Activated T-helper 1 cell treated with anti-CD3 and anti-CD28 coated beads, Interleukin-2, amount 50 U/mL, for 16 hours (primary cell): ENCODE measurements at places on chromosomes 3 and 15.

GRCh38 chr15:65930134-65930533, 60.8 kb downstream of the RAB11A start:
- DNase-seq = no peak

- no peak for DNase-seq
Measured at GRCh38 chr15:86875067-86875466, 795.4 kb downstream of the AGBL1 start.

GRCh38 chr3:112007633-112008032, 8.9 kb downstream of the TAGLN3 start:
- DNase-seq = no peak

DNA sequence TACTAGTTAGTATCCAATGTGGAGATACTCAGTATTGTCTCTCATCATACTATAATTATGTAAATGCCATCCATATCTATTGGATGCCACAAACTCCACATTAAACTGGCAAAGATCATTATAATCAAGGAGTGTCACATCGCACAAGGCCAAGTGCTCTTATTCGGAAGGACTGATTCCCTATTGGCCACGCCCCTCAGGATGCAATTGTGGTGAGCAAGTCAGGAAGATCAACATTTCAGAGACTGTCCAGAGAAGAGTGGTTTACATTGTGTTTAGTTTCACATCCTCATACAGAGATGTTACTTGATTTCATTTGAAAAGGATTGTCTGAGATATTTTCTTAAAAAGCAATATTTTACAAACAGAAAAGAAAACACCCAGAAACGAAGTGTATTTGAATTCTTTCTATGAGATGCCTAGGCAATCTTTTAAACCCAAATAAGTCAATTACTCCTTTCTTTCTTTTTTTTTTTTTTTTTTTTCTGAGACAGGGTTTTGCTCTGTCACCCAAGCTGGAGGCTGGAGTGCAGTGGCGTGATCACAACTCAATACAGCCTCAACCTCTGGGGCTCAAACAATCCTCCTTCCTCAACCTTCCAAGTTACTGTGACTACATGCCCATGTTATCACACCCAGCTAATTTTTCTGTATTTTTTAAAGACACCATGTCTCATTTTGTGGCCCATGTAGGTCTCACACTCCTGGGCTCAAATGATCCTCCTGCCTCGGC, 369.1 kb downstream of the RBMS3 start:
- no peak for DNase-seq

GRCh38 chr15:32649342-32649741, 7.8 kb downstream of the SCG5 start:
- no peak for DNase-seq

DNA sequence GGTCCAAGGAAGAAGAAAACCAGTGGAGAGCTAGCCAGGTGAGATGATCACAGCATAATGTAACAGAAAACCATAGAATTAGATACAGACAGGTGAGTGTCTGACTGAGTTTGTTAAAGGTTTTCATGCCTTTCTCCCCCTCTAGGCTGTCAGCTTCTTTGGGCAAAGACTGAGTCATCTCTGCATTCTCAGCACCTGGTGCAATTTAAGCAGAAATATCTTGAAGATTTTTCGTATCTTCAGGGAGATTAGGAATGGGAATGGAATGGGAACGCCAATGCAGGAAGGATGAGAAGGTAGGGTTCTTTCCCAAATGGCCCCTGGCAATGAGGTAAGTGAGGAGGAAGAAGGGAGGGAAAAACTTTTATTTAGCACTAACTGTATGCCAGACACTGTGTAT, 122.0 kb upstream of the SLC7A14 start:
- no peak for DNase-seq

- peak; percentile 62 for DNase-seq
Measured at GRCh38 chr3:120093911-120094775, at the start of gene GSK3B. TSS of gene GSK3B (minus strand) at chr3:120094447. CDS start at chr3:120093434, 1,013 bp downstream.

DNA sequence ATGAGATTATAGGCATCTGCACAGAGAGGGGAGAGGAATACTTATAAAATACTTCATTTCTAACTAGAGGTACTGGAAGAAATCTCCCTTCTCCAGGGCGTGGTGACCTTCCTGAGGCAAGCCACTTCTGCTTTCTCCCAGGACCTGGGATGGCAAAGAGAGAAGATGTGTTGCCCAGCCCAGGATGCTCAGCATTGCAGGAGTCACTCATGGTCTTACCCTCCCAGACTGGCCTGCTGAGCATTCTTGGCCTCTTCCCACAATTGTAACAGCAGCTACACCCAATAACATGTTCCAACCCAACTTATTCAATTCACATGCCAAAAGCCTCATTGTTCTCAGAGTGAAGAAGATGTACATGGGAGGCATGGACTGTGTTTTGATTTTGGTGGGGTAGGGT, 37.9 kb downstream of the IL20RB start:
- DNase-seq = no peak

GRCh38 chr3:32208447-32208846, 30.0 kb upstream of the CMTM8 start:
- DNase-seq = no peak

DNA sequence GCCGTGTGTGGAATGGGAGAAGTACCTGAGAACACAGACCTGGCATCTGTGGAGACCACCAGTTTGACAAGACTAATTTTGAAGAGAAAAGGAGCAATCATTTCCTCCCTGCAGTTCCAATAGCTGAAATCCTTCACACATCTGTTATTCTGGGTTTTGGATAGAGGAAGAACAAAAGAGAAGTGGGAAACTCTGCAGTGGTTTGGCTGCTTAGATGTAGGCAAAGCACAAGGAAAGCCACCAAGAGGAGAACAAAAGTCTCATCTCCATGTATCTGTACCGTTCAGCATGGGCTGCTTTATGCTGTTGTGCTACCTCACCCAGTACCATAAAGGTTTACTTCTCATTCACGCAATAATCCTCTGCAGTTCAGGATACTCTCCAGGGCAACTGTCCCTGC, 153.1 kb upstream of the COL8A1 start:
- no peak for DNase-seq

DNA sequence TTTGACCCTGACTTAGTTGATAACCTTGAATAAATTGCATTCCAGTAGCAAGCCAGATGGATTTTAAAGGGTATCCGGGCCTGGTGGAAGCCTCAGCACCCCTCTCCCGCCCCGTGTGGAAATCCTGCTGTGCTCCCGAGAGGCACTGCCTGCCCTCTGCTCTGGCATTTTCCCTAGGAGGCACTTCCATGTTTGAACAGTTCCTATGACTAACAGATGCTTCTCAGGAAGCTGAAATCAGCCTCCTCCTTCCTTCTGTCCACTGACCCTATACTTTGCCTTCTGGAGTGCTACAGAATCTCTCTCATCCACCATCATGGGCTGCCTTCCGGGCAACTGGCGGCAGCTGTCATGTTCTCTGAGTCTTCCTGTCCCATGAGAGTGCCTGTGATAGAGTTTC, 90.8 kb downstream of the GABRG3 start:
- DNase-seq = no peak

DNA sequence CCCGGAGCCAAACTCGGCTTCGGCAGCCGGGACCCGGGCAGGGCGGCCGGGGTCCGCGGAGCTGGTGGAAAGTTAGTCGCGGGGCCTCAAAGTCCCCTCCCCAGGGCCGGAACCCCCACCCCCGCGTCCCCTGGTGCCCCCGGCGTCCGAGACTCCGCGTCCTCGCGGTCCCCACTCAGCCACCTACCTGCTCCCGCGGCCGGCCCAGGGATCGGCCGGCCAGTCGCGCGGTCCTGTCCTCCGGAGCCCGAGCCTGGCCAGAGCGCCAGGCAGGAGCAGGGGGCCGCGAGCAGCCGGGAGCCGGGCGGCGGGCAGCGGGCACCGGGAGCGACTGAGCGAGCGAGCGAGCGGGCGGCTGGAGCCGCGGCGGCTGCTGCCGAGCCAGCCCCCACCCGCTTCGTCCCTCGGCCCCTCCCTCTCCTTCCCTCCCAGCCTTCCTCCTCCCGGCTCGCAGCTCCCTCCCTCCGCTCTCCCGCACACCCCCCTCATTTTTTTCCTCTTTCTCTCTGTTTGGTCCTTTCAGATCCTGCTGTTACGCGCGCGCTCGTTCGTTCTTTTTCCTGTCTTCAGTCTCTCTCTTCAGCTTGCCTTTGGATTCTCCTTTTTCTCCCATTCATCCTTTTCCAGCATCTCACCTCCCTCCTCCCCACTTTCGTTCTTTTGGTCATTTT, at the start of gene MEGF11:
Gene MEGF11, minus strand, starts transcription at position 333 of the 671 bp plus-strand sequence. CDS start 125,347 bp downstream, outside the sequence.
- DNase-seq = no peak

DNA sequence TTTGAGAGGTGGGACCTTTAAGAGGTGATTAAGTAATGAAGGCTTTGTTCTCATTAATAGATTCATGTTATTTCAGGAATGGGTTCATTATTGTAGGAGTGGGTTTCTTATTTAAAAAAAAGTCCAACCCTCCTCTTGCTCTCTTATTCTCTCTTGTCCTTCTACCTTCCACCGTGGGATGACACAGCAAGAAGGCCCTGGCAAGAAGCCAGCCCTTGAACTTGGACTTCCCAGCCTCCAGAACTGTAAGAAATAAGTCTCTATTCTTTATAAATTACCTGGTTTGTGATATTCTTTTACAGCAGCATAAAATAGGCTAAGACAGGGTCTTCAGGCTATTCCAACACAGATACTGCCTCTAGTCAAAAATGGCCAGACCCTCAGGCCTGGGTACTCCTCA, 62.2 kb downstream of the MYLK start:
- DNase-seq = no peak

GRCh38 chr3:178078953-178079352, 457.3 kb upstream of the KCNMB2 start:
- no peak for DNase-seq

DNA sequence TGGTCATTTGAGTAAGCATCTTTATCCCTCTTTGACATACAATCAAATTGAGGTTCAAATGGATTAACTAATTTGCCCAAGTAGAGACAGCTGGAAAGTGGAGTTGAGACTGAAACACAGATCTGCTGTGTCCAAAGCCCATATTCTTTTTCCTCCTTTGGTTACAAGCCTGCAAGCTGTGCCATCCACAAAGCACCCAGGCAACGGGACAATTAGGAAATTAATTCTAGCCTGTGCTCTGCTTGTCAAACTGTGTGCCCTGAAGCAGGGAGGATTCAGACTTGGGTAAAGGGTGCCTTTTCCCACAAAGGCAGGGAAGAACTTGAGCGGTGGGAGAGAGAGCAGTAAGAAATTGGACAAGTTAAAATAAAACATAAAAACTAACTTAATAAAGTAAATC, 127.9 kb downstream of the DTWD1 start:
- DNase-seq = no peak

DNA sequence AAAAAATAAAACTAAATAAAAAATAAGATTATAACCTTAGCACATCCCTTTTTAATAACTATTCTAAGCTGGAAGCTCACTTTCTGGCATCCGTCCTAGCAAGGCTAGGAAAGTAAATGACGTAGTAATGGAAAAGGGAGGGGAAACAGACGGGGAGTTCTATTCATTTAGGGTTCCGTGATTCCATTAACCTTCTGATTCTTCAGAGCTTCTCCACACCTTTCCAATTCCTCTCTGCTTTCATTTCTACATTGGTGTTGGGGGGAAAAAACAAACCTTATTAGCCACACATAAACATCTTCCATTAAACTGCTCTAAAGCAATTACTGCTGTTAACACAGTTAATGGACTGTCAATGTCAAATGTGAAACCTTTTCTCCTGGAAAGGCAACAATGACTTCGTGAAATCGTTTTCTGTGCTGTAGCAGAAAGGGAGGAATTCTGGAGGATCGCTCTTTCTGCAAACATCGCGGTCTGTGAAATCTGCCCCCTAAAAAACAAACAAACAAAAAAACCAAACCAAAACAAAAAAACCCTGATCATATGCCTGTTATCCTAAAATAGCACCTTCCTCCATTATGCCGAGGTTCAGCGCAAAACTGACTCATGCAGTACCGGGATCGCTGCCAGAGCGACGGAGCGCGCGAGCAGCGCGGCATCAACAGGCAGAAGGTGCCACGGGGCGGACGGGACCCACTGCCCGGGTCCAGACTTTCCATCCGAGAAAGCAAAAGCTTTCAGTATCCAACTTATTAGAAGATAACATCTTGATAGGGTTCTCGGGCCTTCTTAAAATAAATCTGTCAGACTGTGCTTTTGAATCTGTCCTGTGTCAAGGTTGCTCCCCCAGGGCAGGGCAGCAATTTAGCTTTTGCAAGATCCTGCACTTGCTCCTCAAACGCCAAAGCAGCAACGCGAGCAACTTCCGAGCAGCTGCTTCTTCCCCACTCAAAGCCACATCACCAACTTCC, 156.2 kb downstream of the FGF12 start:
- DNase-seq = no peak

DNA sequence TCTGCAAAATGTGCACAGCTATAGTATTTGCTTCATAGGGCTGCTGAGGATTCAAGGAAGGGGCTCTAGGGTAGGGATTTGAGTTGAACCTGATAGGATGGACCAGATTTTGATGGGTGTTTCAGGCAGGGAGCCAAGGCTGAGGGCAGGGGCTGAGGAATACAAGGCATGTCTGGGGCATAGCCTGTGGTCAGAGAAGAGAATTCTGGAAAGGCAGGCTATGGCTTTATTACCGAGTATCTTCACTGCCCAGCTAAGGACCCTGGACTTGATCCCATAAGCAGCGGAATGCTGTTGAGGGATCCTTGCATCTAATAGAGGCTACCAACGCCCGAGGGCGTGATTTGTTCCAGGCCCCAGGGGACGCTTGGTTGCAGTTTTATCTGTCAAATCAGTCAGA, 193.0 kb upstream of the TLE3 start:
- no peak for DNase-seq

- DNase-seq = no peak
Measured at GRCh38 chr3:14885307-14885706, 62.1 kb upstream of the NR2C2 start.

GRCh38 chr3:30146978-30147377, 459.4 kb upstream of the TGFBR2 start:
- no peak for DNase-seq

DNA sequence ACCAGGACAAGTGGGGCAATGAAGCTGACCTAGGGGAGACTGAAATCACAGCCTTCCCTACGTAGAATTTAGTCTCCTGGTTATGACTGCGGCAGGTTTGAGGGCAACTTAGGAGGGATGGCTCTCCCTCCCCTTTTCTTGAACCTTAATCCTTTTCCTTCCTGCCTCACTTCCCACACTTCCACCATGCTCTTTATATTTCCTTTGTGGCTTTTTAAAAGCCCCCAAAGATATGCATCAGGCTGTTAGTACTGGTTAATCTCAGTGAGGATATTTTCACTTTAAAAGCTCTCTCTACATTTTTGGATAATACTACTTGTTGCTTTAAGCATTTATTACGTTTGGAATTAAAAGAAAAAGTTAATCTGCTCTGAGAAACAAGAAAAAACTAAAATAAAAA, 339.2 kb downstream of the SOX2 start:
- no peak for DNase-seq

GRCh38 chr3:147421184-147421912, 12.2 kb downstream of the ZIC1 start:
- no peak for DNase-seq

DNA sequence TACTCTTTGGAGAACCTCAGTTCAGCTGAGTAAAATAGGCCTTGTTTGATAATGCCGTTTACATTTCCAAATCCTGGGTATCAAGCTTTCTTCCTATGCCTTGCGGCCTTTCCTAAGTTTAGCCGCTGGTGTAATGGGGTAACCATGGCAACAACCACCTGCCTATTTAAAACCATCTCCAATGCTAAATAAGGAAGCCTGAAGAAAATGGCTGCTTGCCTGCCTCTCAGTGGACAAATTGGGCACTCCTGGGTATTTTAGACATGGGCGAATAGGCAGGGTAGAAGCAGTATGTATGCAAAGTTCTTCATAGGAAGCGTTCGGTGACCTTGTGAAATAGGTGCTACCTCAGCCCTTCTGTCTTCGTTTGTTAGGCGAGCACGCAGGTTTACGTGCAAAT, 122.7 kb downstream of the DGKG start:
- no peak for DNase-seq

- no peak for DNase-seq
Measured at GRCh38 chr3:111286746-111287145, 215.1 kb downstream of the NECTIN3 start.

GRCh38 chr3:145649368-145649887, 511.6 kb downstream of the PLOD2 start:
- DNase-seq = no peak
